ENCODE measurements at places on chromosomes 2 and 18.

DNA sequence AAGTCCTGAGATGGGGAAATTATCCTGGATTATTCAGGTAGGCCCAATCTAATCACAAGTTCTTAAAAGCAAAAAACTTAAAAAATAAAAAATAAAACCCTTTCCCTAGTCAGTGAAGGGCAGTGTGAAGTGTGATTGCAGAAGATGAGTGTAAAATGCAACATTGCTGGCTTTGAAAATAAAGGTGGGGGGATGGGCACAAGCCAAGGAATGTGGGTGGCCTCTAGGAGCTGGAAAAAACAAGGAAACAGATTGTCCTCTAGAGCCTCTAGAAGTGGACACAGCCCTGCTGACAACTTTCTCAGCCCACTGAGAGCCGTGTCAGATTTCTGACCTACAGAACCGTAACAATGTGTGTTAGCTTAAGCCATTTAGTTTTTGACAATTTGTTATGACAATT is 184.3 kb upstream of the HNRNPA3 start:
- DNase-seq = no peak

DNA sequence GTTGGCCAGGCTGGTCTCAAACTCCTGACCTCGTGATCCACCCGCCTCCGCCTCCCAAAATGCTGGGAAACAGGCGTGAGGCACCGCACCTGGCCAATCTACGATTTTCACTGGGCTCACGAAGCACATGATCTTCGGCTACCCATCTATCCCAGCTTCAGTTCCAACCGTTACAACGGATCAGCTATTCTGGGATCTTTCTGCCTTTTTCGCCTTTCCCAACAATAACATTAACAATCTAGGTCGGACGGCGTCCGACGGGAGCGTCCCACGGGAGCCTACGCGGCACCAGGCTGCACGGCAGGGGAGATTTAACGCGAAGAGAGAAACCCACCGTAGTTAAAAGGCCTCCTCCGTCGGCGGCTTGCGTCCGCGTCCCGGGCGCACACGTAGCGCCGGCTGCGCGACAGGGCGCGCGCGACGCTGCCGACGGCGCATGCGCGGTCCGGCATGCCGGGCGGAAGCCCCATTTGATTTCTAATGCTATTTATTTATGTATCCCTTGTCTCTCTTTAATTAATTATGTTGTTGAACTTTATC is at the start of gene MSL3B:
MSL3B (minus strand) TSS at position 394 of the 540 bp plus-strand sequence.
- no peak for DNase-seq

DNA sequence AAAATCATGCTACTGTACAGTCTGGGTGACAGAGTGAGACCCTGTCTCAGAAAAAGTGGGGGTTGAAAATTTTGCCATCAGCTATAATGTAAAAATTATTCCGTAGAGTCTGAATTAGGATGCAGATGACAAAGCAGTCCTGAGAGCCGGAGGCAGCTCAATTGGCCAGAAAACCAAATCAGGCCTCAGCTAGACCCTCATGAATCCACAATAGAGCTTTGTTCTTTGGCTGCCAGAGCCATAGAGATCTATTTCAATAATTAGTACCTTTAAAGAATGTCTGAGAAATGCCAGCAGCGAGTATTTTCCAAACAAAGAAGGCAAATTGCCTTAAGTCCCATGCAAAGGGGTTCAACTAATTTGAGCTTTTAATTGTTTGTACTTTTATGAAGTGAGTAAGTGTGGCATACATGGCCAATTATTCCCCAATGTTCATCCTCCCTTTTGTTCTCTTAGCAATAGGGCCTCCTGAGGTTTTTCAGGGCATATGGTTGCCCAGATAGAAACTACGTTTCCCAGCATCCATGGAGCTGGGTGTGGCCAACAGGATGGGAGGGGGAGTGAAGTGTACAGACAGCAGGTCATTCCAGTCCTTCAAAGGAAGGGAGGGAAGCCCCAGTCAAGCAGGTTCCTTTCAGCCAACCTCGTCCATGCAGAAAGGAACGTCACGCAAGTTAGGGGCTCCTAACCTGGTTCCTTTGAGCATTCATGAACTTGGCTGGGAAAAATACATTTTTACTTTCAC is 211.3 kb upstream of the APCDD1 start:
- no peak for DNase-seq

DNA sequence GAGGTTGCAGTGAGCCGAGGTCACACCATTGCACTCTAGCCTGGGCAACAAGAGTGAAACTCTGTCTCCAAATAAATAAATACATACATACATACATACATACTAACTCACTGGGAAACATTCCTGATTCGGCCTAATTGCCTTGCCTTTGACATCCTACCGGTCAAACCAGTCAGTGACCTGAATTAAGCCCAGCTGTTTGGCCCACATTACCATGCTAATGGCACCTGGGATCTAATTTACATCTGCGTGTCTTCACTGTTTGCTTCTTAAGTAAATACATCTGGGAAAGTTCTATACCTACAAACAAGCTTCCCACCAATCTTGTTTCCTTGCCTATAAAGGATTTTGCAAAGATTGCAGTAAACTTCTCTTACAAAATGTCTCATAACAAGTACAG is 230.2 kb upstream of the ZC3H15 start:
- DNase-seq = no peak

- peak; percentile 87 for DNase-seq
These were observed 402.9 kb upstream of the SLC14A2 start for GRCh38 chr18:45212181-45213039.

DNA sequence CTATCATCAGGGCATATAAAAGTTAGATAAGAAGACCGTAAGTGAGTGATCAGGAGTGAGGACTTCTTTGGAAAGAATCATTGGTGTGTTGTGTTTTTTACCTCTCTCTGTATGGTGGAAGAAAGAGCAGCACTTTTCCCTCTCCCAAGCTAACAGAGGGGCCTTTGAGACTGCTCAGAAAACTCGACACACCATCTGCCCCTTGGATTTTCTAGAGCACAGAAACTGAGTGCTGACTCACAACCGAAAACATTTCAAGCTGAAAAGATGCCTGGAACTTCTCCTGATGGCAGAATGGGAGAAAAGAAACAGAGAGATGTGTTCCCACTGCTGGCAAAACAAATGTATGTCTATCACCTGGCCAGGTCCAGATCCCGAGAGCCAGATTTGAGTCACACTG is 156.6 kb downstream of the DNAH7 start:
- DNase-seq = no peak

- no peak for DNase-seq
These were observed 226.3 kb downstream of the NBAS start for GRCh38 chr2:15334644-15335326.
